Right kidney (tissue), 9 donors: ENCODE measurements at places on chromosomes 2 and 18.

DNA sequence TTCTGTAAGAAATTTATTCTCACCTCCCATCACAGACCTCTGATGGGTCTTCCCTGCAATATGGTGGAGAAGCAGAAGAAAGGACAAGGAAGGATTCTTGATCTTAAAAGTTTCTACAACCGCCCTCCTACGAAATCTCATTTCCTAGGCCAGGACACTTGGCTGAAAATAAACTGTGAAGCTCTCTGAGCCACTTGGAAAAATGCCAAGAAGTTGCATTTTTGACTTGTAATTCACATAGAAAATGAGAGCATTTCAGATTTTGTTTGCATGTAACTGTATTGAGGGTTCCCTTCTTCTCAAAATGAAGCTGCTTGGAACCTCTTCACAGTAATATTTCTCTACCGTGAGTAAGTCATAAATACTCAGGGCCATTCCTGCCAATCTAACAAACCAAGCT lies 458.3 kb upstream of the SLC14A2 start:
- DNase-seq = no peak

DNA sequence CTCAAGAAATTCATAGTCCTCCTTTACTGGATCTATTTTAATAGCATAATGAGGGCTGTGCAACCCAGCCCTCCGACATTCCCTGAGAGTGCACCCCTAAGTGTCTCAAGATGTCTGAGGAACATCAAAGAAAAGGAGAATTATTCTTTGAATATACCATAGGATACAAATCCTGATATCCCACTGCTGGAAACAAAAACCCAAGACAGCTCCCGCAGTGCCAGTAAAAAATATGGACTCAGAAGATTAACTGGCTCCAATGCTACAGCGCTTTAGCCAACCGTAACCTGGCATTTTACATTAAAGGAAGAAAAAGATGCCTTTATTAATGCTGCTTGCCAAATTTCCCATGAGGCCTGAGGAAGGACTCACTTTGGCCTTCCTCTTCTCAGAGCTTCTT lies 168.4 kb downstream of the TTC32 start:
- DNase-seq = no peak

DNA sequence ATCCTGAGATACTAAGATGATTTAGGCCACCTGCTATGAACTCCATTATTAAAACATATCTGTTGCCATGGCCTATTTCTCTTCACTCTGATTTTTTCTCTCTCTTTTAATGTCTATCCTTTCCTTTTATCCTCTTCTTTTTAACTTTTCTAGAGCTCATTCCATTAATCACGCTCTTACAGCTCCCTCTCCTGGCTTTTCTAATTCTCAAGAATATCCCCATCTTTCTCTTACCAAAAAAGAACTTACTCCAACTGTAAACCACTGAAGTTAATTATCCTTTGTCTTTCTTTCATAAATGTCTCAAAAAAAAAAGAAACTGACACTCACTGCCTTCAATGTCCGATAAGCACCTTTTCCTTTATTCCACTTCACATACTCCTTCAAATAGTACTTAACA lies 7.9 kb downstream of the PPP3R1 start:
- DNase-seq = no peak

DNA sequence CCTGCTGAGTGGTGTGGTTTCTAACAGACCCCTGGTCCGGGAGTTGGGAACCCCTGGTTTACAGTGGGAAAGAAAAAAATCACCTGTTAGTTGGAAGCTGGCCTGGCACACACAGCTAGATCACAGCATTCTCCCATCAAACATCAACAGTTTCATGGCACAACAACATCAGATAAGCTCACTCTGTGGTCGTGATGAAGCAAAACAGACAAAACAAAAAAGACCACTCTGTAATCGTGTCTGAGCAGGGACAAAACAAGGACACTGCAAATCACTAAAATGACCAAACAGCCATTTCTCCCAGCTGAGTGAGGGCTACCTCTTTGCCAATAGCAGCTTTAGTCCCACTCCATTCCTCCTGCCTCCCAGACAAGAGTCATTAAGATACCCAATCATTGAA lies 9.0 kb upstream of the IMPACT start:
- DNase-seq = no peak

GRCh38 chr2:240598311-240598911 lies 11.9 kb downstream of the CAPN10 start:
- DNase-seq = no peak

DNA sequence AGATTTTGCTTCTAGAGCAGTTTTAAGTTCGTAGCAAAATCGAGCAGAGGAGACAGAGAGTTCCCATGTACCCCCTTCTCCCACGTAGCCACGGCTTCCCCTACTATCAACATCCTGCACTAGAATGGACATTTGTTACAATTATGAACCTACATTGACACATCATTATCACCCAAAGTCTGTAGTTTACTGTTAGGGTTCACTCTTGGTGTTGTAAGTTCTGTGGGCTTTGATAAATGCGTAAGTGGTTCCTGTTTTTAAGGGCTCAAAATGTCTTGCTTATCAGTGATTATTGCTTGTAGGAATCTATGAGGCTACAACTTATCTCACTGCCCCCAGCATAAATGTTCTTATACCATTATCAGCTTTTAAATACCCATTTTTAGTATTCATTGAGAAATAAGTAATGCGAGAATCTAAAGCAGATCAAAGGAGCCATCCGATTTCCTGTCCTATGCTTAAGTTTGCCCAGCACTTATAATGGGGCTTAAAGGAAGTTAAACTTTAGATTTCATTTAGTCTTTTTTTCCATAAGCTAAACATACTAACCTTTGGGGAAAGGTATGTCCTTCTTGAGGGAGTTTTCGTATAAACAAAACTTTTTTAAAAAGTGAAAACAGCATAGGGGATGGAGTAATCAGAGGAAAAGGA lies 118.7 kb downstream of the HAUS1 start:
- DNase-seq = no peak

DNA sequence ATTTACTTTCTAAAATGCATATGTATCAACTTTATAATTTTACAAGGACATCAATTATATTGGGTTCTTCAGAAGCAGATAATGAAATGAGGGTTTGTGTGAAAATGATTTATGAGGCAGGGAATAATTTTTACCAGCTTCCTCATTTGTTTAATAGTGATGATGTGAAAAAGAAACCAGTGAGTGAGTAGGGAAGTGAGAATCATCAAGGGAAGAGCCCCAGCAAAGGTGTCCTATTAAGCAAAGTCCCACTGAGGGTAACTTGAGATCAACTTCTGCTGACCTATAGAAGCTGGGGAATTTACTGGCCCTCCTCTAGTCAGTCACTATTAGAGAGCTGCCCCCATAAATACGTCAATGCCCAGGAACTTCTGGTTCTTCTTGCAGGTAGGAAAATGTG lies 266.8 kb upstream of the LYPD1 start:
- no peak for DNase-seq

GRCh38 chr2:3314626-3315025 lies 63.0 kb downstream of the EIPR1 start:
- no peak for DNase-seq

DNA sequence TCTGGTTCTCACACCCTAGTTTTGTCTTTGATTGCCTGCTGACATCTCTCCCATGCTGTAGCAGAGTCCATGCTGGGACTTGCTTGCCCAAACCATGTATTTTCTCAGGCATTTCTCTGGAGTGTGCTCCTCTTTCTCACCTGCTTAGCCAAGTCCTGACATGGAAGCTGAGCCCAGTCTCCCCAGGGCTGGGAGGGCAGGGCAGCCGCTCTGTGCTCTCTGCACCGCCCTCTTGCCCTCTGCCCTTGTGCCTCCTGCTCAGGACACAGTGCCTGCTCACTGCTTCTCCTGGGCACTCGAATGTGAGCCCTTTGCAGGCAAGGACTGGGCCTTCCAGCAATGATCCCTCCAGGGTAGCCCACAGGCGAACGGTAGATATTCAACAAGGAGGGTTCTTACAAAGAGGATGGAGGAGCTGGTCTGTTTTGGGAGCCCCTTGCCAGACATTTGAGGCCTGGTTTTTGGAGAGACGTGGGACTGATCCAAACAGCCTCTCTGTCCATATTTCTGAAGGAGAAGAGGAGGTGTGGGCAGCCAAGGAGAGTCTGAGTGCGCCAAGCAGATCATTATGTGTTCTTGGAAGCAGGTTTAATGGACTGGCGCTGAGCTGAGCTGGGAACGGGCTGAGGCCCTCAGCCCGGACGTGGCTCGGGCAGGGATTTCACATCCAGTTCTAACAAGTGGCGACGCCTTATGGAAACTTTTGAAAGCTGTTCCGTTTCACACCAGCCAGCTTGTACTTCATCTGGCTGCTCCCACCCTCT lies 4.0 kb downstream of the SLC14A2 start:
- no peak for DNase-seq

GRCh38 chr2:201942531-201942930 lies 91.1 kb upstream of the FZD7 start:
- no peak for DNase-seq

GRCh38 chr2:162888652-162889051 lies 50.1 kb upstream of the KCNH7 start:
- DNase-seq = no peak

DNA sequence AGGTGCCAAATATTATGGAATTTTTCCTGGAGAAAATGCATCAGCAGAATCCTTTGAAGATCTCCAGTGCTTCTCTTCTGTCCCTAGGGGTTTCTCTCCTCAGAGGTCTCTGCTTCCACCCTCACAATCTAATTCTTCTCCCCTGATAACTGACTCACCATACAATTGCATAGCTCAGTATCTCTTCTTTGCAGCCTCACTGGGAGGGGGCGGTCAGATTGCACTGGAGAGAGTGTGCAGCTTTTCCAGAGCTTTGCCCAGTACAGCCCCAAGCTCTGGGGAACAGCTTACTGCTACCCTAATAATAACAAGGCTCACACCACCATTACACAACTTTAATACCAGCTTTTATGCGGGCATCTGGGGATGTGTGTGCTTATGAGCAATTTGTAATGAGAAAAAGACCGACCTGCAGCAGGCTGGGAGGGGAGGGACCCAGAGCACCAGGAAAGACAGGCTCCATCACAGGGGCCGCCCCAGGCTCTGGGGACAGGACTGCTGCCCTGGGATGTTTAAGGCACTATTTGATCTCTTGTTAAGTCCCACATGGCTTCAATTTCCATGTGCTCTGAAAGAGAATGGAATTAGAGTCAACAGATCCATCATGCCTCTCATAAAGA lies 276.6 kb upstream of the SIX2 start:
- DNase-seq = no peak

- no peak for DNase-seq
These were observed 1297.1 kb downstream of the DPP10 start for GRCh38 chr2:115739574-115739973.
